ENCODE measurements at places on chromosomes 6 and 20.

DNA sequence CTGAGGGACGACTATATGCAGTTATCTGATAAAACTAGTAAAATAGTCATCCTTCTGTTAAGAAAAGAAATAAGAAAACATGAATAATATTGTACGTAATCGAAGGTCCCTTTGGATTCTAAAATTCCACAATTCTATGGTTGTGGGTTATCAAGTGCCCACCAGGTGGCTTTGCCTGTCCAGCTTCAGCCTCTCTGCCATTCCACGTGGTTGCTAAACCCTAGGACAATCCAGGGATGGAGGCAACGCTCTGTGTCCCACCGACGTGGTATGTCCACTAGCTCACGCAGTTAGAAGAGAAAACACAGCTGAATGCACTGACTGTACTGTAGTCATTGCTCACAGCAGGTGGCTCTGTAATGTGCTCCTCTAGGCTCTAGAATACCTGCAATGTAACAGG, 349.3 kb downstream of the FARS2 start:
- no peak for DNase-seq

GRCh38 chr6:56370127-56370540, 122.8 kb upstream of the COL21A1 start:
- no peak for DNase-seq

DNA sequence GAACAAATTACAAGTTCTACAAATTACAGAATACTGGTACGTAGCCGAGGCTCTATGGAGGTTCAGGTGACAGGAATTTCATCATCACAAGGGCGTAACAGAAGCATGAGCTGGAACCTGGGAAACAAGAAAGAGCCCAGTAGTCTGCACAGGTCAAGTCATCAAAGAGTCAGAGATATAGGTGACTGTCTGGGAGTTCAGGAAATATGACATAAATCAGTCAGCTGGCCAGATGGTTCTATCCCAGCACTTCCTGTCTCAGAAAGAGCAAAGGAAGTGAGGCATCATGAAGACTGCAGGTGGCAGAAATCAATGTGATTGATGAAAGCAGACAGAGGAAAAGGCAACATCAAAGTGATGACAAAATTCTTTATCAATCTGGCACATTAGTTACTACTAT, 23.3 kb downstream of the MYCT1 start:
- DNase-seq, result no peak

- DNase-seq, result no peak
Measured at GRCh38 chr20:32975698-32976674, 28.2 kb downstream of the SUN5 start.

- no peak for DNase-seq
Measured at GRCh38 chr20:61436667-61437279, 184.7 kb downstream of the CDH4 start.

DNA sequence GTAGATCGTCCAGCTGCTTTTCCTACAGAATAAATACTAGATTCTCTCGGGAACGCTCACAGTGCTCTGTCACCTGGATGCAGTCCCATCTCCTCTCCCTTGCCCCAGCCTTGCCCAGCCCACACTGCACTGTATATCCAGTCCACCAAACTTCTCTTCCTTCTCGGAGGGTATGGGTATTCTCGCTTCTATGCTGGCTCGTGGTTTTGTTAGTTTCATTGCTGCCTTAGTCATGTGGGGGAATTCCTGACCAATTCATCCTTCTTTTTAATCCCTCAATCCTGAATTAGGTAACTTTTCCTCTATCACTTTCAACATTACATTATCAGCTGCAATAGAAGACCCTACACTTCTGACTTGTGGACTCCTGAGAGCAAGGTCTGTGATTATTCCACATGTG, 252.4 kb downstream of the GMDS start:
- DNase-seq, result no peak

DNA sequence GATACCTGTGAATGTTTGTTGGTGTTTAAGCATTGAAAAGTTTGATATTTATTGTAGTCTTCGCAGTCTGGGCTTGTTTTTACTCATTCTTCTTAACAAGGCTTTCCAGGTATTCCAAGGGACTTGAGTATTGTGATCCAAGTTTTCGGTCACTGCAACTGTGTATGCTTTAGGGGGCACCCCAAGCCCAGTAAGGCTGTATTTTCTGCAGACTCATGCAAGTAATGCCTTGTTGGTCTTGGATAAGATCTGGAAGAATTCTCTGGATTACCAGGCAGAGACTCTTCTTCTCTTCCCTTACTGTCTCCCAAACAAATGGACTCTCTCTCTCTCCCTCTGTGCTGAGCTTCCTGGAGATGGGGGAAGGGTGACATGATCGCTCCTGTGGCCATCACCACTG, 82.1 kb downstream of the RFPL4B start:
- no peak for DNase-seq

DNA sequence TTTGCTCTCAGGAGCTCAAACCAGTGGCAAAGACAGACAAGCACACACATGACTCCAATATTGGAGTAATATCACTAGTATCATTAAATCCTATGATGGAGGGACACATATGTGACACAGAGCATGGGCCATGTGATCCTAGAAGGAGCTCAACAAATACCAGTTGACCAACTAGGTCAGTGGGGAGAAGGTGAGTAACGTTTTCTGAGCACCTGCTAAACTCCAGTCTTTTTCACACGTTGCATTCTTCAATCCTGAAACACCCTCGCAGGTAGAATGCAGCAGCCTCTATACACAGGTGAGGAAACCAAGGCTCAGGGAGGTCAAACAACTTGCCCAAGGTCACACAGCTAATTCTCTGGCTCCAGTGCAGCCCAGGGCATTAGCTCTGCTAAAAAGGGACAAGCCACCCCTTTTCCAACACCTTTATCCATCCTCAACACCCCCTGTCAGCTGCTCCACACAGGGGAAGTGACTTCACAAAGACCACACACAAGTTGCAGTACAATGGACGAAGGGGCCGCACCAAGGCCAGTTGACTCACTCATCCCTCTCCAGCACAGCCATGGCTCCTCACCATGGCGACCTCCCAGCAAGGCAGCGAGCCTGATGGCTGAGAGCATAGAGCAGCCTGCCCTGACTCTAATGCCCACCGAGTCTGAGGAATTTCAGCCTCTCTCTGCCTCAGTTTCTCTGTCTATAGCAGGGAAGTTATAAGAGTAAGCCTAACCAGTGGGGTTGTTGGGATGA, 4.4 kb downstream of the CAPN11 start:
- DNase-seq, result no peak

DNA sequence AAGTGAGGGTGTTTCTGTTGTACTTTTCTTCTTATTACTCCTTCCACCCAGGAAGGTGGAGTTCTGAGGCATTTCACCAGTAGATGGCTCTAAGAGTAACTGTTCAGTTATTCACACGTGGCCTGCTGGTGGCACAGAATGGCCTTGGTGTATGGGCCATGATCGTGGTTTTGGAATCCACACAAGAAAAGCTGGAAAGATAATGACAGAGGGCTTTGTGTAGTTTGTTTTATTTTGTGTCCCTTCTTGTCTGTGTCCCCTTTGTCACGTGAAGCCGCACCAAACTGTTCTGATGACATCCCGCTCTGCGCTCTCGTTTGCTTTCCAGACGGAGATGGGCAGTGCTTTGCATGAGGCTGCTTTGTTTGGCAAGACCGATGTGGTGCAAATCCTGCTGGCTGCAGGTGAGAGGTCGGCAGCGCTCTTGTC, 93.4 kb downstream of the ANKS1A start:
- DNase-seq, result no peak

DNA sequence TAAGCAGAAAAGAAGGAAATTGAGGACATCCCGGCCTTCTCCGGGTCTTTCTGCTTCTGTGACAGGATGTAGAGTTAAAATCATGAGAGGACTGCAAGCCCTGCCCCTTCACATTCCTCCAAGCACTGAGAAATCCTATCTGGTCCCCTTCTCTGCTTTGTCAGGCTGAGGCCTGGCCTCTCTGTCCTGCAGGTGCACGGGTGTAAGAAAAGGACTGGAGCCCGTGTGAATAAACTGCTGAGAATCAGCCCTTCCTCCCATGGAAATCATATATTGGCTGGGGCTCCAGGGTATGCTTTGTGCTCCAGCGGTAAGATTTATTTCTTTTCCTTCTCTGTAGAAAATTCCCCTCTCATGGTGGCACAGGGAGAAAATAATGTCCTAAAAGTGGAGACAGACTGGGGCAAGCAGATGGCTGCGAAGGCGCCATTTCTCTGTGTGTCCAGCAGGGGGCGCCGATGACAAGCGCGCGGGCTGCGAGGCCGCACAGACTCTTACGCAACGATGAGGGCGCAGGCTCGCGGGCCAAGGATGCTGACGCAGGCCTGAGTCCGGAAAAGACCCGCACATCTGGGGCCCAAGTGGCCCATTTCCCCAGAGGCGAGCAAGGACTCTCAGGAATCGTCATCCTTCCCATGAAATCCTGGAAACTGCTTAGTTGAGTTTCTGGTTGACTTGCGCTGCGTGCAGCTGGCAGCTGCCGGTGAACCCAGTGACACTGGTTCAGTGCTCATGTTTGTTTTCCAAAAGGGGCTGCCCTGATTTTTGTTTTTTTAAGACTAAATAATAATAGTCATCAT, 258.6 kb downstream of the ADGB start:
- peak; percentile 52 for DNase-seq

DNA sequence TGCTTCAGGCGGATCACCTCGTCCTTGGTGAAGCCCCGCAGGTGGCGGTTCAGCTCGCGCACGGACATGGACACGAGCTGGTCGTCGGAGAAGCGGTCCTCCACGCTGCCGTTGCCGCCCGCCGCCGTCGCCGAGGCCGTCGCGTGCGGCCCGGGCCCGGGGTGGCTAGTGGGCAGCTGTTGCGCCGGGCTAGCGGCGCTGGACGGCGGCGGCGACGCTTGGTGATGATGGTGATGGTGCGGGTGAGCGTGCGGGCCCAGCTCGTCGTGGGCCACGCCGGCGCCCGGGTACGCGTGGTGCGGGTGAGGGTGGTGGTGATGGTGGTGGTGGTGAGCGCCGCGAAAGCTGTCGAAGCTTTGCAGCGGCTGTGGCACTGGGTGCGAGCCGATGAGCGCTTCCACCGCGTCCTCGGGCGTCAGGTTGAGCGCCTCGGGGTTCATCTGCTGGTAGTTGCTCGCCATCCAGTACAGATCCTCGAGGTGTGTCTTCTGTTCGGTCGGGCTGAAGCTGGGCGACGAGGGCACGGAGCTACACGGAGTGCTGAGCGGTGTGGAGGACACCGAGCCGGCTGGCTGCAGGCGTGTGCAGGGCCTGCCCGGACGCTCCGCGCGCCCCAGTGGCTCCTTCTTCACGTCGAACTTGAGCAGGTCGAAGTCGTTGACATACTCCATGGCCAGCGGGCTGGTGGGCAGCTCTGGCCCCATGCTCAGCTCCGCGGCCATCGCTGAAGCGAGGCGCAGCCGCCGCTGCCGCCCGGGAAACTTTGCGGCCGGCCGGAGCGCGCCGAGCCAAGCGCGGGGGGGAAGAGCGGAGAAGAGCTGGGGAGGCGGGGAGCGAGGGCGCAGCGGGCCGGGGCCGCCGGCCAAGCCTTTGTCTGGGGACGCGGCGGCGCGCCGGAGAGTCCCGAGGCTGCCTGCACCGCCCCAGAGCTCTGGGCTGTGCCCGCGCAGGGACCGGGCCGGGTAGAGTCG, 622 bp downstream of the MAFB start:
- no peak for DNase-seq

DNA sequence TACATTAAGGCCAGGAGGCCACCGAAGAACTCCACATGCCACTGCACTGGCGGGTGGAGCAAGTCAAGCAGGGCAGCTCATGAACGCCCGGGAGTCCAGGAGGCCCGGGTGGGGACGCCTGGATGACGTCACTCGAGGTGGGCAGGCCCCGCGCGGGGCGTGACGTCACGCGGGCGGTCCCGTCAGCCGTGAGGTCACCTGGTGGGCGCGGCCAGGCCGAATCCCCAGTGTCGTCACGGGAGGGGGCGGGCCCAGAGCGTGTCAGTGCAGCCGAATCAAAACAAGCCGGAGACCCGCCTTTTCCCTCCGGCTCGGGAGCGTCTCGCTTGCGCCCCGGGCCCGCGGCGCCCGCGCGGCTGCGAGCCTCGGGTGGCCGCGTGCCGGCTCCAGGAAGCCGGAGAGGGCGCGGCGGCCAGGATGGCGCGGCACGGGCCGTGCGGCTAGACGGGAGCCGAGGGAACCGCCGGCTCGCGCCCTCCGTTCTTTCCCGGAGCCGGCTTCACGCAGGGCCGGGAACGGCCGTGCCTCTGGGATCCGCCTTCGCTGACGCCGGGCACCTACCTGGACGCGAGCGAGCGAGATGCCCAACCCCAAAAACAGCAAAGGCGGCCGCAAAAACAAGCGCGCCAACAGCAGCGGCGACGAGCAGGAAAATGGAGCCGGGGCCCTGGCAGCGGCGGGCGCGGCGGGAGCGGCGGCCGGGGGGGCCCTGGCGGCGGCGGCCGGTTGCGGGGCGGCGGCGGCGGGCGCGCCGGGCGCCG, at the start of gene HECA:
HECA (plus strand) TSS at position 264 of the 761 bp plus-strand sequence; CDS start at position 581, 317 bp downstream.
- peak; percentile 99 for DNase-seq

GRCh38 chr20:17680836-17681725, 961 bp downstream of the RRBP1 start:
- peak; percentile 44 for DNase-seq

DNA sequence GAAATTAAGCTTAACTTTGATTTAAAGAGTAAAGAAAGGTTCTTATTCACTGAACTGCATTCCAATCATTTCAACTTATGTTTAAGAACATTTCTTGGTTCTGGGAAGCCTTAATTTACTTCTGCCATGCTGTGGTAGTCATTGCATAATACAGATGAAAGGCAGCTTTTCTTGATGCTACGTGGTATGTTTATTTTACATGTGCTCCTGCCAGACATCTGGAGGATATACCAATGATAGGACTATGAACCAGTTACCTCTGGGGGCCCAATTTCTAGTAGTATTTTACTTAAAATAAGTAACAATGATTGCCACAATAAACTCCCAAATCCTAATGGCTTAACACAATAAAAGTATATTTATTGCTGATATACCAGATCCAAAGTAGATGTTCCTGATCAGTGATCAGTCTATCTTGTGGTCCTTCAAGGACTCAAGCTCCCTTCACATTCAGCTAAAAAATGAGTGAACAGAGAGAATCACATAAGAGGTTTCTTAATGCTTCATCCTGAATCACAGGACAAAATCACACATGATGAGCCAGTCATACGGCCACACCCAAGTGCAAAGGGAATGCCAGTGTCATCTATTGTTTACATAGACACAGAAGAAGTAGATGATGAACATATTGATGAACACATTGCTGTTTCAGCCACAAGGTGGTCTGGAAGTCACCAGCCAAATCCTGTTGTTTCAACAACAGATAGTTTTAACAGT, 56.5 kb upstream of the CCN2 start:
- no peak for DNase-seq

GRCh38 chr20:41175201-41175651, 37.9 kb downstream of the PLCG1 start:
- no peak for DNase-seq

- DNase-seq, result no peak
Measured at GRCh38 chr20:4449957-4450715, 271.6 kb upstream of the PRND start.

- no peak for DNase-seq
Measured at GRCh38 chr6:27145731-27146455, 101.6 kb upstream of the PRSS16 start.

- DNase-seq, result no peak
Measured at GRCh38 chr20:18907353-18907752, 93.8 kb downstream of the SCP2D1 start.

- DNase-seq, result no peak
Measured at GRCh38 chr20:37901240-37901639, 1.7 kb upstream of the VSTM2L start.

- no peak for DNase-seq
Measured at GRCh38 chr6:43742285-43742684, 27.7 kb upstream of the VEGFA start.
